Peyer's patch (tissue), 4 donors: ENCODE measurements at places on chromosomes 16 and 17. TPM values are rescaled to one million over a fixed set of nuclear protein-coding genes. Genes with fewer than 3 reads are reported as not detected.
A peak's percentile ranks its signal among the peaks of the same experiment; 100 is the strongest.

GRCh38 chr16:88570691-88571092, 489 bp downstream of the ZC3H18 start:
- no peak for DNase-seq

Gene FGF11
- total RNA-seq: 1.0 TPM

Gene RFFL
- 46.8 TPM for total RNA-seq

Gene PLXDC1
- 20.8 TPM for total RNA-seq

DNA sequence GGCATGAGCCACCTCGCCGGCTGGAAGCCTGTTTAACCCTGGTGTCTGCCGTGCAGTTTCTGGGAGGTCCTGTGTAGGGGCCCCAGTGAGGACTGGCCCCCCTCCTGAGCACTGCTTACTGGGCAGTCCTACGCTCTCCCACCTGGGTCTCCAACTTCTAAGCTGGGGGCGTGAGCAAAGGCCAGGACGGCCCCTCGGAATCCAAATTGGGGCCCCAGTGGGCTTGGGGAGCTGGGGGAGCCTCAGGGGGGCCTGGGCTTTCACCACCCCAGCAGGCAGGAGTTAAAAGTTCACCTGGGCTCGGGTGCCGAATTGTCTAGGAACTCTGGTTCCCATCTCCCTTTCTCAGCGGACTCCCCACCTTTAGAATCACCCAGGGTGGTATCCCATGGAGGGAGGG, 7.2 kb upstream of the SLC38A10 start:
- no peak for DNase-seq

Gene TBC1D3E
- total RNA-seq: not detected

- peak; percentile 54 for DNase-seq
These were observed 1.2 kb downstream of the MAF start for GRCh38 chr16:79599256-79599836.

GRCh38 chr17:78610951-78611511, 33.8 kb upstream of the DNAH17 start:
- DNase-seq: no peak

DNA sequence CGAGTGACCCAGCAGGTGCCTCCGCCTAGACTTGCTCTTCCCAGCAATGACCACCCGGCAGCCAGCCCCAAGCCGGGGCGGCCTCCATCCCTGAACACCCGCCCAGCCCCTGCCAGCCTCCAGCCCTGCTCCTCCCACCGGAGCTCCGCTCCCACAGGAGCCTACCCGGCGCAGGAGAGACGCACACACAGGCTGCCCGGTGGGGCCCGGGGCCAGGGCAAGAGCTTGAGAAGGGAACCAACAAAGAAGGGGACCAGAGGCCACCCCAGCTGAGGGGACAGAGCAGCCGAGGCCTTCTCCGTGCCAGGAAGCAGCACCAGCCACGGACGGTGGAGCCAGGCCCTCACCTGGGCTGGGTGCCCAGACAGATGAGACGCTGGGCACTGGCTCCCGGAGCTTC, 13.8 kb downstream of the PKD1 start:
- no peak for DNase-seq

Gene C16orf46
- not detected for total RNA-seq

DNA sequence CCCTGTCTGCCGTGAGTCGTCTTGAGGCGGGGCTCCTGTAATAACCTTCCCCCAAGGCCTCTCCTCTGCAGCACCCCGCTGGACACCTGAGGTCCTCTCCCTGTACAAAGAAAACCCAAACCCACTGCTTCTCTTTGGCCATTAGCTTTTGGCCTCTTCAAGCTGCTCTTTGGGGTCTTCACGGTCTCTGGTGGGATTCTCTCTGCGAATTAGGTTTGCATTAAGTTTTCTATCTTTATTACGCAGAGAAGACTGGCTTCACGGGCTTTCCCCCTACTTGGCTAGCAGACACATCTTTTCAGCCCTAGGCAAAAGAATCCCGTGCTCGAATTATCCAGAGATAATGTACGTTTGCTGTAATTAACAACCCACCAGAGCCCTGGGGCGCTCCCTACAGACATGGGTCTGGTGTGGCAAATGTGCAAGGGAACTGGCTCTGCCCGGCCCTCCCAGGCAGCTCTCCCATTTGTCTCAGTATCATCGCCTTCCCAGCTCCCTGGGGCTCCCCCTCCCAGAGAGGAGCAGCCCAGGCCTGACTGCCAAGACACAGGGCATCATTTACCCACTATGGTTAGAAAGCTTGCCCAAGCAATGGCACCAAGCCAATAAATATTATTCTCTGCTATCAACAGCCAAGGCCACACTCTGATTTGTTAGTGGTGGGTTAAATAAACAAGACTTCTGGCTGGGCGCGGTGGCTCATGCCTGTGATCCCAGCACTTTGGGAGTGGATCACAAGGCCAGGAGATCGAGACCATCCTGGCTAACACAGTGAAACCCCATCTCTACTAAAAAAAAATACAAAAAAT, 24.7 kb upstream of the KLHDC4 start:
- no peak for DNase-seq

Gene CDH11
- 3.9 TPM for total RNA-seq

Gene ZSCAN10
- total RNA-seq: not detected

DNA sequence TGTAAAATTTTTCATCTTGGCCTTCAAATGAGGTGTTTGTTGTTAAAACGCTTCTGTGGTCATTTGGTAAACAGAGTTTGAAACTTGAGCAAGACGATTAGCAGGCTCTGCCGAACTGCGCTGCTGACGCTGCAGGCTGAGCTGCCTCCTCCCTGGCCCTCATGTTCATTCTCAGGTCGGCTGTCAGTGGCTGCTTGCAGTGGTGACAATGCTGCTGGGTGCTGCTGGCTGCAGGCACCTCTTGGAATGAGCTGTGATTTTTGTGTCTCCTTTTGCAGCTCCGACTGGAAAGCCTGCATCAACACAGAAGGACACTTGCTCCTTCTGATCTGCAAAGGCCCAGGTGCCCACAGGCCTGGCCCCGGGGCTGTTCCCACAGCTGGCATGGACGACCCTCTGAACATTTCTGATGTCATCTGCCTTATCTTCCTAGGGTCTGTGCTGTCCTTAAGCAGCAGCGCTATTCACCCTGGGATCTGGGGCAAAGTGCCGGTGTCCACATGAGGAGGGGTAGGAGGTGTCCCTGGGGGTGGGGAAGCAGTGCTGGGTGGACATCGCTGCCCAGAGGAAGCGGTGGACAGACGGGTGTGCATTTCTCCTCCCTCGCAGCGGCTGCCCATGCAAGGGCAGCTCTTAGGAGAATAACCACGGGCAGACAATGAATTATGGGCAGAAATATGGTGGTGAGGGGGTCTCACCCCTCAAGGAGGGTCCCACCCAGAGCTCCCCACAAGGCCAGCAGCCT, 23.1 kb upstream of the OSGIN1 start:
- DNase-seq: no peak

GRCh38 chr17:80791758-80792284, 199.8 kb upstream of the CHMP6 start:
- DNase-seq: peak; percentile 81

GRCh38 chr16:87474017-87474416, 18.8 kb downstream of the ZCCHC14 start:
- DNase-seq: no peak

- peak; percentile 83 for DNase-seq
These were observed 25.5 kb downstream of the SERPINF1 start for GRCh38 chr17:1787301-1787902.

DNA sequence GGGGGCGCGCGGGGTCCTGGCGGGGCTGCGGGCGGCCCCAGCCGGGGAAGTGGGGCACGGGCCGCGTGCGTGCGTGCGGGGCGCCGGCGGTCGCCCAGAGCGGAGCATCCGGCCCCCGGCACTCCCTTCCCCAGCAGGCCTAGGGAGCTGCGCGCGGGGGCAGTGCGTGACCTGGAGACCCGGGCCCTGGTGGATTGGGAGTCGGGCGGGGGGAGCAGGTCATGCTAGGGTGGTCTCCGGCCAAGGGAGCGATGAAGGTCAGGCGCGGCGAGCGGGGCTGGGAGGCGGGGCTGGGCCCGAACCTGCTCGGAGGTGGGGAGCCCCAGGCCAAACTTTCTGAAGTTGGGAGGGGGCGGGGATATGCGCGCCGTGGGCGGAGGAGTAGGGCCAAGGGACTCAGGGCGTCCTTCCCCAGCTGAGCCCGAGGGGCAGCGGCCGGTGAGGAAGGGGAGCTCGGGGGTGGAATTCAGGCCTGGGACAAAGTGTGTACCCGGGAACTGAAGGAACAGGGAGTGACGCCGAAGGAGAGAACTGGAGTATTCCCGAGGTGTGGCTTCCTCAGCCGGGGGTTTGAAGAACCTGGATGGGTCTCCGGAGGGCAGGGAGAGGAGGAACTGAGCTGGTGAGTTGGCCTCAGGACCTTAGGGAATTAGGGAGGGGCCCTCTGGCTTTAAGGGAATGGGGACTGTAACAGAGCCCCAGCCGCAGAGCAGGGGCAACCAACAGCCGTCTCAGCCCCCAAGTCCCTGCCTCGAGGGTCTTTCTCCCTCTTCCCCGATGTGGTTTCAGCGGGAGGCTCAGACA, 589 bp downstream of the XYLT2 start:
- DNase-seq: peak; percentile 69

GRCh38 chr17:6452471-6453266, 8.4 kb downstream of the PIMREG start:
- DNase-seq: no peak

DNA sequence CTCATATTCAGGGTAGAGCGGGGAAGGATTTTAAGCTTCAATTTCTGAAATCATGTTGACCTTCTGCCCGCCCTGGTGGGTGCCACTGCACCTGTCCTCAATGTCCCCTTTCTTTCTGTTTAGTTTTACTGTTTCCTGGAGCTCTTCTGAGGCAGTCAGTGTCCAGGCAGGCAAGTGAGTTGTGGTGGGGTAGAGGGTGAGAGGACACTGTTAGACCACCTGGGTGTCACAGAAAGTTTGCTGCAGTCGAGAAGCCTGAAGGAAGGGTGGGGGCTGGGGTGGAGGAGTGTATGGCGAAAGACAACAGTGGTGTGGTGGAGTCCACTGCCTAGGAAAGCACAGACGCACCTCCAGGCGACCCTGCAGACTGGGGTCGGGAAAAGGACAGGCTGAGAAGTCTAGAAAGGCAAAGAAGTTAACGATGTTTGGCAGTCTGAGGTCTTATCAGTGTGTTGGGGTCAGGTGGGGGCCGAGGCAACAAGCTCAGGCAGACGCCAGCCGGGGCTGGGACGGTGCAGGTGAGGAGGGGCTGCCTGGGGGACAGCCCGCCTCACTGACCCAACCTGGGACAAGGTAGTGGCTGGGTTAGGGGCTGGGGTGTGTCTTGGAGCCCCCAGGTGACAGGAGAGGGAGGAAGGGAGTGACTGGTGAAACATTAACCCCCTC, 23.3 kb upstream of the HOXB13 start:
- no peak for DNase-seq

Gene OSBPL7
- 31.4 TPM for total RNA-seq

GRCh38 chr17:82645516-82645915, 2.7 kb downstream of the WDR45B start:
- DNase-seq: no peak

DNA sequence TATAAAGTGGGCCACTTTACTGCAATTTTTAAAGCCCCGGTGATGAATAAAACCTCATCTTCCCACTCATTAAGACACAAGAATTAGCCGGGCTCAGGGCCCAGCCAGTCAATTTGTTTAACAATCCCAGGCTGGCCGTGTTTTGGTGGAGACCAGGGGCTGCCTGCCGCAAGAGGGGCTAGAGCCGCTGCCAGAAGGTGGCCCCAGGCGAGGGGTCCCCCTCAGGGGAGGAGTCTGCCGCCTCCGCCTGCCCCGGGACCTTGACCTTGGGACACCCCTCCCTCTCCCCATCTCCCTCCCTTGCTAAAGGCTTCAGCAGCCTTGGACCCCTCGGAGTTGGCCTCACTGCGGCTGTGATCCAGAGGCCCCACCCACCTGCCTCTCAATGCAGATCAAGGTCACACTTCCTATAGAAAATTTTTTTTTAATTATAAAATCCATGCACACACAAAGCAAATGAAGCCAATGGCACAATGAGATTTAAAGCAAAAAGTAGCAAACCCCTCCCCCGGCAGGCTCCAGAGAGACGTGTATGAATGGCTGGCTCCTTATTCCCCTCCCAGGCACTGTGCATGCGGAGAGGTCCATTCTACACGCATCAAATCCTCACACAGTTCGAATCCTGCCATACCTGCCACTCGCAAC, 23.0 kb upstream of the SLC38A10 start:
- no peak for DNase-seq

GRCh38 chr17:63445065-63445464, 1.0 kb downstream of the CYB561 start:
- peak; percentile 50 for DNase-seq

Gene TMEM235
- not detected for total RNA-seq

DNA sequence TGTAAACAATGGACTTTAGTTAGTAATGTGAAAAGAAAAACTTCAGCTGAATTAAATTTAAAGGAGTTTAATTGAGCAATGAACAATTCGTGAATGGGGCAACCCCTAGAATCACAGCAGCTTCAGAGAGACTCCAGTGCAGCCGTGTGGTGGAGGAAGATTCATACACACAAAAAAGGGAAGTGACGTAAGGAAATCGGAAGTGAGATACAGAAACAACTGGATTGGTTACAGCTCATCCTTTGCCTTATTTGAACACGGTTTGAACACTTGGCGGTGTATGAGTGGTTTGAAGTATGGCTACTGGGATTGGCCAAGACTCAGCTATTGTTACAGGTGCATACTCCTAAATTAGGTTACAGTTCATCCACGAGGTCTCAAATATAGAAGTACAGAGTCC, 460.4 kb upstream of the ASIC2 start:
- DNase-seq: no peak

DNA sequence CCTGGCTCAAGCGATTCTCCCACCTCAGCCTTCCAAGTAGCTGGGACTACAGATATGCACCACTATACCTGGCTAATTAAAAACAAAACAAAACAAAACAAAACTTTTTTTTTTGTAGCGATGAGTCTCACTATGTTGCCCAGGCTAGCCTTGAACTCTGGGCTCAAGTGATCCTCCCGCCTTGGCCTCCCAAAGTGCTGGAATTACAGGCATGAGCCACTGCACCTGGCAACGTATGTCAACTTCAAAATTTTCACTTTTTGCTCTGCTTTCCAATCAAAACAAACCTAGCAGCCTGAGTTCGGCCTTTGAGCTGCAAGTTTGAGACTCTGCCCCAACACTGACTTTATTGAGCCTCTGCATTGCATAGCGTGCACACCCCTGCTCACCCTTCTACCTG, 4.5 kb upstream of the RAI1 start:
- no peak for DNase-seq

- DNase-seq: no peak
These were observed 1.2 kb downstream of the STAT3 start for GRCh38 chr17:42386777-42387657.

Gene C16orf92
- total RNA-seq: not detected

- DNase-seq: no peak
These were observed 17.6 kb upstream of the NKD1 start for GRCh38 chr16:50530277-50531236.

DNA sequence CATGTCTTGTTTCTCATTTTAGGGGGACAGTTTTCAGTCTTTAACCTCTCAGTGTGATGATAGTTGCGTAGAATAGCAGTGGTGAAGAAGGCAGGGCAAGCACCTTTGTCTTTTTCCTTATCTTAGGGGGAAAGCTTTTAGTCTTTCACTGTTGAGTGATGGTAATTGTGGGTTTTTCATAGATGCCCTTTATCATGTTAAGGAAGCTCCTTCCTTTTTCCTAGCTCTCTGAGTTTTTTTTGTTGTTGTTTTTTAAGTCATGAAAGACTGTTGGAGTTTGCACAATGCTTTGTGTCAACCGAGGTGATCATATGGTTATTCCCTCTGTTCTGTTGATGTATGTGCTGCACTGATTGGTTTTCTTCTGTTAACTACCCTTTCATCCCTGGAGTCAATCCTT, 15.7 kb downstream of the NOL11 start:
- DNase-seq: no peak

- no peak for DNase-seq
These were observed 49.9 kb downstream of the BAIAP2 start for GRCh38 chr17:81084680-81085419.

Gene COX10
- total RNA-seq: 90.9 TPM

GRCh38 chr17:51322390-51323029, 62.2 kb downstream of the UTP18 start:
- no peak for DNase-seq
